ENCODE measurements at places on chromosomes 5 and 9.

DNA sequence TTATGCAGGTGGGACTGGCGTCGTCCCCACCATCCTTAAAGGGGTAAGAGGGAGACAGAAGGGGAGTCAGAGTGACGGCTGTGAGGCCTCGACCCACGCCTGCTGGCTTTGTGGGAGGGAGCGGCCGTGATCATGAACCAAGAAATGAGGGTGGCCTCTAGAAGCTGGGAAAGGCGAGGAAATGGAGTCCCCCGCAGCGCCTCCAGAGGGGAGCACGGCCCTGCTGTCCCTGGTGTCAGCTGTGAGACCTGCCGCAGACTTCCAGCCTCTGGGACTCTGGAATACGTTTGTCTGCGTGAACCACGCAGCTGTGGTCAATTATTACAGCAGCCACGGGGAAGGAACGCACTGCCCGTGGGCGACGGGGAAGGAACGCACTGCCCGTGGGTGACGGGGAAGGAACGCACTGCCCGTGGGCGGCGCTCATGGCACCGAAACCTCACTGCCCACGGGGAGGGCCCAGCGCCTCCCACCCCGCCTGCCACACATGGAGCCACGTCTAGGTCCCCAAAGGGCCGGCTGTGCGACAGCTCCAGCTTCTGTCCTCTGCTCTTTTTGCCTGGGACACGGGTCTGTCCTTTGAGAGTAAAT, 108.8 kb upstream of the RAPGEF1 start:
- DNase-seq: no peak

- no peak for DNase-seq
These were observed 53.4 kb upstream of the RPS23 start for GRCh38 chr5:82331557-82331956.

- DNase-seq: no peak
These were observed 16.3 kb upstream of the STRBP start for GRCh38 chr9:123284656-123285055.

DNA sequence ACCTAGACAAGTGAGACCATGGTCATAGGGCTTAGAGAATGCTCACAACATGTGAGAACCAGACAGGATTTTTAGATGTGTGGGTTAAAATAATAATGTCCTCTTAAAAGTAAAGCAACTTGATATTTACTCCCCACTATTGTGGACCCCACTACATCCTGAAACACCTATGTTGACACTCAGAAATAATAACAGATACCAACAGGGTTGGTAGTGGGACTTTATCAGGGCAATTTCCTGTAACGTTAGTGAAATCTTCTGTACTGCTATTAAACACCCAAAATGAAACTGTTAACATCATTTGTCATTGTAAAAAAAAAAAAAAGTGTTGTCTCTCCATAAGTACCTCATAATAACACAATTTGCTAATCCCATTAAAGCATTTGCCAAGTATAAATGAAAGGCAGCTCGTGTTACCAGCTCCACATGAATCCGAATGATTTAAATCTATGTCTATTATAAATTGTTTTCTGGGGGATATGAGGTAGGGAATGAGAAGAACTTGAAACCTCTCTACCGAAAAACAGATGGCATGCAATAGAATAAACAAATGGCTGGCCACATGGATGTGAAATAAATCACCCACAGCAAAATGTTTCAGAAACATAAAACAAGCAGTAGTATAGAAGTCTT, 285.9 kb downstream of the ARHGEF28 start:
- DNase-seq: no peak

- DNase-seq: no peak
These were observed 4.1 kb downstream of the SLC1A1 start for GRCh38 chr9:4494332-4494731.

DNA sequence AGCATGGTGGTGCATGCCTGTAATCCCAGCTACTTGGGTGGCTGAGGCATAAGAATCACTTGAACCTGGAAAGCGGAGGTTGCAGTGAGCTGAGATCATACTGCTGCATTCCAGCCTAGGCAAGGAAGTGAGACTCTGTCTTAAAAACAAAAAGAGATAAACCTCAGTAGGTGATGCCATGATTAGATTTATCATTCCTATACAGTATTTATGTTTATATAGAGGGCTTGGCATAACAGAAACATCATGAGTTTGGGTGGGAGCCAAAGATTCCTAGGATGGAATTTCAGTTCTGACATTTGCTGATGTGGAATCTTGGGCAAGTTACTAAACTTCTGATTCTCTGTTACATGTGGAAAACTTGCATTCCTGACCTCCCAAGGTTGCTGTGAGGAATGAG, 22.3 kb downstream of the RFK start:
- no peak for DNase-seq

DNA sequence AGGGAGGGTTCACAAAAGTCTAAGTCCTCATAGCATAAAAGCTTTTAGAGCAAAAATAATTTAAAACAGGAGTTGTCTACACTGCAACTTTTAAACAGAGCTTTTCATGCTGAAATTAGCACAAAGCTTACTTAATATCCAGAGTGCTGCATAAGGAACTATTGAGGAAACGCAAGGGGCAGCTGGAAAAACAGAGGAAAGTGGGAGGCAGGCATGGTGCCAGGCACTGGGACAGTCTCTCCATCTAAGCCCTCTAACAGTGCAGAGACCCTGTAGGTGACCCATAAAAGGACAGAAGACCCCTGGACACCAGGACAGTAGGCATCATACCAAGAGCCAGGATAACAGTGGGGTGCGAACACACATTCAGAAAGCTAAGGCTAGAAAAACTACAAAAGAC, 49.3 kb downstream of the ADAMTS12 start:
- DNase-seq: no peak

- no peak for DNase-seq
These were observed 49.6 kb downstream of the ELL2 start for GRCh38 chr5:95912029-95912428.

- peak; percentile 48 for DNase-seq
These were observed 230.3 kb downstream of the AUH start for GRCh38 chr9:91131433-91131839.

Data from stimulated activated CD4-positive, alpha-beta T cell treated with anti-CD3 and anti-CD28 coated beads, Interleukin-4, amount 100 ng/mL, for 4 hours (primary cell).